ENCODE measurements at places on chromosomes 16 and 17.

GRCh38 chr17:58084317-58084981 is 1.2 kb downstream of the DYNLL2 start:
- DNase-seq = peak; percentile 30

GRCh38 chr17:693791-694638 is 20.6 kb downstream of the VPS53 start:
- no peak for DNase-seq

- no peak for DNase-seq
Observed at GRCh38 chr17:61442136-61442775, 10.0 kb upstream of the TBX4 start.

DNA sequence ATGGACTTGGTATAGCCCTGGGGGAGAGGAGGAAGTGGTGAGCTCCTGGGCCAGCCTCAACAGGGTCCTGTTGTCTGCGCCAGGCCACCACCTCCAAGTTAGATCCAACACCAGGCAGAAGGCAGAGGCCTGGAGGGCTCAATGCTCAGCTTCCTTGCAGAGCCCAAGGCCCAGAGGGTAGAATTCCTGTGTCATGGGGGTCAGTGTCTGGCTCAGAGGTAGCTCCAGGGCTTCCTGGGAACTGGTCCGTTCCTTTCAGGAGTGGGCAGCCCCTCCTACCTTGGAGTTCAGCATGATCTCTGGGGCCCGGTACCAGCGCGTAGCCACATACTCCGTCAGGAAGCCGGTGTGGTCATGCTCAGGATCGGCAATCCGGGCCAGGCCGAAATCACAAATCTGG is 4.4 kb upstream of the GDPD3 start:
- DNase-seq = no peak

GRCh38 chr16:10097271-10097670 is 85.0 kb downstream of the GRIN2A start:
- no peak for DNase-seq

GRCh38 chr16:89176147-89176690 is 4.7 kb downstream of the CDH15 start:
- DNase-seq = no peak

DNA sequence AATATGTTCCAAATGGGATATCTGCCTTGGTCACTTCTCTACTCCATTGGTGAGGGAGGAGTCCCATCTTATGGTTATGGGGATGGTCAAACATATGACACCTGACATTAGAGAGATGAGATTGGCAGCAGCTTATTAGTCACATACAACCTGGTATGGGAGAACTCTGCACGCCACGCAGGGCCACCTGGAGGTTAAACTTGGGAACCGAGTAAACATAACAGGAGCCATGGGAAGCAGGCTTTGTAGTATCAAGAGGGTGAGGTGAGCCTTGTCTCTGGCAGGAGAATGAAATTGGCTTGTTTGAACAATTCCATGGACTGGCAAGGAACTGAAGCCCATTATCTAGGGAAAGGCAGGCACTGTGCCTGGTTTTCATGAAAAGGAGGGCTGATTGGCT is 238.7 kb upstream of the ELAC2 start:
- DNase-seq = no peak

GRCh38 chr17:75188614-75189013 is 5.9 kb upstream of the SUMO2 start:
- DNase-seq = no peak

DNA sequence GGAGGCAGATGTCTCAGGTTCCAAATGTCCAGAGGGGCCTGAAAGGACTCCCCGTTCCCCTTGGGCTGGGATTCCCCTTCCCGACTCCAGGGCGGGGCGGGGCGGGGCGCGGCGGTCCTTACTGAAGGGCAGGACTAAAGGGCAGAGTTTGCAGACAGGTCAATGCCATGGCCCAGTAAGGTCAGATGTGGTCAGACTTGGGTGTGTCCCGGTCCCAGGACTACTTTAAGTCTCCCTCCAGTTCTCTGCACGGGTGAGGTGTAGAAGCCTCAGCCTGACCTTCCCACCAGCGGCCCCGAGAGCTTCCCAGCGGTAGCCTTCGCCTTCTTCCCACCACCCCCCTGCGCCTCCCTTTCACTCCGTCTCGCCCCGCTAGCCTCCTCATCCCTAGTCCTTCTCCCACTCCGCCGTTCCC is 532 bp downstream of the KDM6B start:
- DNase-seq = no peak

DNA sequence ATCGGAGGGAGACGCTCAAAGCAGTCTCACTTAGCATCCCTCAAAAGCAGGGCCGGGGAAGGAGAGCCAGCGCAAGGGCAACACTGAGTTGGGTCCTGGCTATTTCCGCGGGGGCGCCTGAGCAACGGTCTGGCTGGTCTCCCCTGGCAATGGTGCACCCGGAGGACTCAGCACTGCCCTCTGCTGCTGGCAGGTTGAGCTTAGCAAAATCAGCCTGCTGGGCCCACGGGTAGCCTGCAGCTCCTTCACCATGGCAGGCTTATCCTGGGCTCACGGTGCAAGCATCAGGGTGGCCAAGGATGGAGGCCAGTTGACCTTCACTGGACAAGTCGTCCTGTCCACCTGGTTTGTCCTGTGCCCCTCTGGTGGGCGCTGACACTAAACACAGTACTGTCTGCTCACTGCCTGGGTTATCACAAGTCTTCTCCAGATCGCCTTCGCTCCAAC is 14.4 kb upstream of the ALDH3A1 start:
- no peak for DNase-seq

- no peak for DNase-seq
Observed at GRCh38 chr17:2060681-2061440, 6.0 kb downstream of the HIC1 start.

DNA sequence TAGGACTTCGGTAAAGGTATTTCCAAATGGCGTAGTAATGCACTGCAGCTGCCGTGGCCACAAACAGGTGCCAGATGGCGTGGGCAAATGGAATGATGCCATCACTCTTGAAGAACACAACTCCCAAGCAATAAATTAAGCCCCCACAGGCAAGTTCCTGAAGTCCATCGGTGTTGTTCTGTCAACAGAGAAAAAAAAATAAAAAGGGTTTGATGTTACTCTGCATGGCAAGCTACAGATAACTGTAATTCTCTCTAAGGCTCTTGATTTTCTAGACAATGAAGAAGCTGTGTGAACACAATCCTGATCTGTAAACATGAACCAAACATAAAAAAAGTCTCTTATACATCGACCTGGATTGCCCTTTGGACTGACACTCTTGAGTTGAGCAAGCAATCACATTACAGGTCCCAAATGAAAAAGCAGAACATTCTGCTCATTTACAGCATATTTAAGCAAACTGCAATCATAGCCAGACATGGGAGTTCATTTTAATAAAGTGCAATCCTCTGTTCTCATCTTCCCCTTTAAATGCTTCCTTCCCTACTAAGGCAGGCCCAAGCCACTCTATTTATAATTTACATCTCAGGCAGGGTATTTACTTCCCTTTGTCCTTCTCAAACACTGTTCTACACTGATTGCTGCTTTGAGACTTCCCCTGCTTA is 27.1 kb downstream of the MMD start:
- DNase-seq = no peak

GRCh38 chr17:21164216-21164615 is 37.5 kb downstream of the DHRS7B start:
- DNase-seq = no peak

- DNase-seq = no peak
Observed at GRCh38 chr17:77185137-77185536, 44.4 kb downstream of the SEC14L1 start.

GRCh38 chr17:47244697-47245096 is 8.9 kb upstream of the ITGB3 start:
- DNase-seq = no peak

- DNase-seq = no peak
Observed at GRCh38 chr17:77811521-77811920, 147.0 kb upstream of the TNRC6C start.

DNA sequence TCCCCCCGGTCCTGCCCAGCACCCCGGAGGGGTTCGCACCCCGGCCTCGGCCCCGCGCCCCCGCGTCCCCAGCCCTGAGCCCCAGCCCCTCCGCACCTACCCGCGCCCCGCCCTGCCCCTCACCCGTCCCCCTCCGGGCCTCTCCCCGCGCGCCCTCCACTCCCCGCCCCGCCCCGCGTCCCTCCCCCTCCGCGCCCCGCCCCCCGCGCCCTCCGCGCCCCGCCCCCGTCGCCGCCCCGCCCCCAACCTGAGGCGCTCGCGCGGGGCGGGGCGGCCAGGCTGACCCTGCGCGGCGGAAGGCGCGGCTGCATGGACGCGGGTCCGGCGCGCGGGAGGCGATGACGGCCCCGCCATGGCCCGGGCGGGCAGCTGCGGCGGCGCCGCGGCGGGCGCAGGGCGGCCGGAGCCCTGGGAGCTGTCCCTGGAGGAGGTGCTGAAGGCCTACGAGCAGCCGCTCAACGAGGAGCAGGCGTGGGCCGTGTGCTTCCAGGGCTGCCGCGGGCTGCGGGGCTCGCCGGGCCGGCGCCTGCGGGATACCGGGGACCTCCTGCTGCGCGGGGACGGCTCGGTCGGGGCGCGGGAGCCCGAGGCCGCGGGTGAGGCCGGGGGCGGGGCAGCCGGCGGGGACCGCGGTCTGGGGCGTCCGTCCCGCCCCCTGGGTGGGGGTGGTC is at the start of gene SPIRE2:
SPIRE2 (plus strand) TSS at position 277 of the 671 bp plus-strand sequence; CDS start at position 353, 76 bp downstream.
- DNase-seq = peak; percentile 38

DNA sequence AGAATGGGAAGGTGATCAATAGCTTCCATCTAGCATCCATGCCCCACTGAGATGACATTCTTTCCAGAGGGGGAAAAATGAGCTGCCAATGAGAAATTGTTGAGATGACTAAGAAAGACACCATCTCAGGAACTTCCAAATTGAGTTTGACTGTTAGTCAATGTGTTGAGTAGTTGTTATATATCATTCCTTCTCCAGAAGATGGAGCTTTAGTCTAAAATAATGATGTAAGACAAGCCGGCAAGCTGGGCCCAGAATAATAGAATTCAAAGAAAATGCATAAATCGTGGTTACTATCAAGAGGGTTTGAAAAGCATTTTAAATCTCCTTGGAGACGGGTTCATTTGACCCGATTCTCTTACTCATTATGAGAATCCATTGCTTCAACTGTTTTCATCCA is 71.0 kb upstream of the ATF7IP2 start:
- peak; percentile 27 for DNase-seq

GRCh38 chr16:67954421-67955196 is 10.7 kb upstream of the LCAT start:
- no peak for DNase-seq

GRCh38 chr16:69364088-69364487 is 12.5 kb upstream of the TMED6 start:
- DNase-seq = no peak

DNA sequence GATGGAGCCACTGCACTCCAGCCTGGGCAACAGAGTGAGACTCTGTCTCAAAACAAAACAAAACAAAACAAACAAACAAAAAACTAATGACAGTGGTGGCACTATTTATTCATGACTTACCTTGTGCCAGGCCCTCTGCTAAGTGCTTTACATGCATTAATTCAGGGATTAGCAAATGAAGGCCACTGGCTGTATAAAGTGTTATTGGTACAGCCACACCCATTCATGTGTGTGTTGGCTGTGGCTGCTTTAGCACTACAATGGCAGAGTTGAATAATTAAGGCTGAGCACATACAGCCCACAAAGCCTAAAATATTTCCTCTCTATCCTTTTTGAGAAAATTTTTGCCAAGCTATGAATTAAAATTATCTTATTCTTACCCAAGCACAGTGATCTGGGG is 531.8 kb upstream of the CDH5 start:
- DNase-seq = no peak

DNA sequence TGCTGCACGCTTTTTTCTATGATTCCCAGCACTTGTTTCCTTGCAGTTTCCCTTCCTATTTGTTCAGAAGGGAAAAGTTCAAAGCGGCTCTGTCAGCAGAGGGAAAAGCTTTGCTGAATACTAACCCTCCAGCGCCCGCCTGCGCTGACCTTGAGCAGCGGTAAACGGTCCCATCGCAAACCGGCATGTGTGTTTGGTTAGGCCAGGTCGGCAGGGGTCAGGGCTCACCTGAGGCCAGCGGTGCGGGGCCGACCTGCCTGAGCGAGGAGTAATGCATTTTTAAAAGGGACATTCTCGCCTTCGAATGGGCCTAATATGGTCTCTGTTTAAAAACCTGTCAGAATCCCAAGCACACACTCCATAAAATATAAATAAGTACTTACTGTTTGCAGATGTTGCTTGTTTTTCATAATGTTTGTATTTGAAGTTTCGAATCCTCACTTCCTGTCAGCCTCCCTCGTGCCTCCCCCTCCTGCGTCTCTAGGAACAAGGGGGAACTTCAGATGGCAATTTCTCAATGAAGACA is 110.1 kb downstream of the IRX3 start:
- DNase-seq = no peak

GRCh38 chr16:933581-933980 is 37.2 kb downstream of the LMF1 start:
- no peak for DNase-seq

- DNase-seq = no peak
Observed at GRCh38 chr16:4601036-4601863, 13.4 kb downstream of the UBALD1 start.

DNA sequence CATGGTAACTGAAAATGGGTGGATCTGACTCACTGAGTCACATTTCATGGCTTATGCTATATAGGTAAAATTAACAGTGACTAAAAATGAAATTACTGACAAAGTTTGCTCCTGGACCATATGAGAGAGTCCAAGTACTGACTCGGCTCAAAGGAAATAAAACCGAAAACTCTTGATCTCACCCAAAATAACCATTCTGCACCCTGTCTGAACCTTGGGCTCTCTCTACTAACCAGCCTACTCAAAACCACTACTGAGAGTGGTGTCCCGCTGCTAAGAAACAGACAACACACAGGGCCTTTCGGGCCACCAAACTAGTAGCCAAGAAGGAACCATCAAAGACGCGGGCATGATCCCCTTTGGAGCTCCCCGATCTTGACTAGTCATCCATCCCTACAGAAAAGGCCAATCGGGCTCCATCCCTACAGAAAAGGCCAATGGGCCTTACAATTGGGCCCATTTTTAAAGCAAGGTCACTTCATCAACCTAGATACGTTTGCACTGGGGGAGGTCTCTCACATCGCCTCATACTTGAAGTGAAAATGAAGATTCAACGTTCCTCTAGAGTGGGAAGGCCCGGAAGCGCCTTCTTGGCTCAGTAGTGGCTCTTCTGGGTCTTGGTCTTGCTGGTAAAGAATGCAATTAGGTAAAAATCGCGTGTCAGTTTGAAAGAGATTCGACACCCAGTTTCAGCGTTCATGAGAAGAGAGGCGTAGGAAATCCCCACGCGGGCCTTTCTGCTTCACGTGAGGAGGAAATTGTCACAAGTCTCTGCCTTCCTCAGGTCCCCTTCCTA is 720 bp upstream of the ZPBP2 start:
- DNase-seq = peak; percentile 90

DNA sequence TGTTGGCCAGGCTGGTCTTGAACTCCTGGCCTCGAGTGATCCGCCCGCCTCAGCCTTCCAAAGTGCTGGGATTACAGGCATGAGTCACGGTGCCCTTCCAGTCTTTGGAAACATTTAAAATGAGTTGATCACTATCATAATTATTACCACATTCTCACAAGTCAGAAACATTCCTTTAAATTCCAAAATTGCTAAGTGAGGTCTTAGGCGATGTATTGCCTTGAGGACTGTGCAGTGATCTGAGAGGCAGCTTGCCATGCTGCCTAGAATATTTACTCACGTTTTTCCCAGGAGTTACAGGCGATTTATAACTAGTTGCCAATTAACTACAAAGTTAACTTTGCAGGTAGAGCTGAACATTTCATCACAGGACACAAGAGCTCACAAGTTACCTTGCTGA is 5.7 kb upstream of the ATXN1L start:
- no peak for DNase-seq

All from activated CD4-positive, alpha-beta T cell treated with anti-CD3 and anti-CD28 coated beads, Interleukin-2, Interleukin-4, amounts not matched to agents 100 ng/mL and 50 ng/mL, durations not matched to agents 16 hours and 8 hours (primary cell).